ENCODE measurements at places on chromosomes 4 and X.

GRCh38 chrX:133638285-133638684 is 223.0 kb upstream of the GPC4 start:
- no peak for DNase-seq

DNA sequence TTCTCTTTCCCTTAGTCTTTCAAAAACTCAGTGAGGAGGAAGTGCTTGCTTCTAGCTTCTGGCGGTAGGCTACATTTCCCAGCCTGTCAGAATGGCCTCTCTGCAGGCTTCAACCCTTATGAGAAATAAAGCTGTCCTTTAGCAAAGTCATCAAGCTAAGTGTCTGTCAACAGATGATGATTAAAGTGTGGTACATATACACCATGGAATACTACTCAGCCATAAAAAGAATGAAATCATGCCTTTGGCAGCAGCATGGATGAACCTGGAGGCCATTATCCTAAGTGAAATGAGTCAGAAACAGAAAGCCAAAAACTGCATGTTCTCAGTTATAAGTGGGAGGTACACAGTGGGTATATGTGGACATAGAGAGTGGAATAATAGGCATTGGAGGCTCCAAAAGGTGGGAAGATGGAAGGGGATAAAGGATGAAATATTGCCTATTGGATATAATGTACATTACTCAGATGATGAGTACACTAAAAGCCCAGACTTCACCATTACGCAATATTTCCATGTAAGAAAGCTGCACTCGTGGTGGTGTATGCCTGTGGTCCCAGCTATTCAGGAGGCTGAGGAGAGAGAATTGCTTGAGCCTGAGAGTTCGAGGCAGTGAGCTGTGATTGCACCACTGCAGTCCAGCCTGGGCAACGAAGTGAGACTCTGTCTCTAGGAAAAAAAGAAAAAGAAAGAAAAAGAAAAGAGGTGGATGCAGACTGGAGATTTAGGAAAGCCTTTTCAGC is 7.9 kb downstream of the TRIM2 start:
- no peak for DNase-seq

DNA sequence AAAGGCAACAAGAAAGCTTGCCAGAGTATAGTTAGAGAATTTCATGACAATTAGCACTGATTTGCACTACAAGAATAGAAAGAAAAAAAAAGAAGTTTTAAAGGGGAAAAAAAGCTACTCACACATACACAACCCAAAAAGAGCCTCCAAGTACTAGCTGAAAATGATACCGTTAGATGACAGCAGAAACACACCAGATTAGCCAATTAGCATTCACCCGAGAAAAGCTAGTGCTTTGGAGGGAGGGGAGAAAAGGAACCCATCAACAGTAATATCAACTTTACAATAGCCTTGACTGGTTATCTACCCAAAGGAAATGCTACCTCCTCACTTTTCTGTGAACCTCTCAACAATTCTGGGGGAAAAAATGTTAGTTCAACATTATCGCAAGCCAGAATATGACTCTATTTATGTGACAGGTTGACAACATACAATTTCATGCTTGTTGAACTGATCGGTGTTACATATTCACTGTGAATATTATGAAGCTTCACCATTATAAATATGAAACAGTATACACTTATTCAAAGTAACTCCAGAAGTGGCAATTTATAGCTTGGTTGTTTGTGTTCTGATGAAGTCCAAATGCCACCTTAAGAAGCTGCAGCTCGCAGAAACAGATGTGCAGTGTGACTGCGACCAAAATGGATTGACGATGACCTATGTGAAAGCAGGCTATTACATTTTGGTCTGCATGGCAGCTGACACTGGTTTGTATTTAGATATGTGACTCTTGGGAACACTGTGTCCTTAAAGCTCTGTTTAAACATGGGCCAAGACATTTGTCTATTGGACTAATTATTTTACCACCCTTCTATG is 15.9 kb downstream of the PPARGC1A start:
- no peak for DNase-seq

DNA sequence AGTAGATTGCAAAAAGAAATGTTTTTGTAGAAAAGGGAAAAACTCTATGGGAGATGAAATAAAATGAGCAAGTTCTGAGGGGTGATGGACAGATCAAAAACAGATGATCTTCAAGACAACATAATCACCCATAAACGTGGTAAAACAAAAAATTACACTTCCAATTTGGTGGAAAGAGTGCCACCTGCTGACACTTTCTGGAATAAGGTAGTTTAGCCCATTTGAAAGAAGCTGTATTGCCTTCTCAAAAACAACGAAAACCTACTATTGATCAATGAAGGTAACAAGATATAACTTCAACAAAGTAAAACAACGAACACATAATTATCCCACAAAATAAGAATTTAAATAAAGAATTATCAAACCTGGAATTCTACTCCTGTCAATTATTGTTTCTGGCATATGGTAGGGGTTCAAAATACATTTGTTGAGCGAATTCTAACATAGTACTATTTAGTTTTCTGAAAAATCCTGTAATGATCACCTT is 2.5 kb downstream of the COQ2 start:
- peak; percentile 81 for DNase-seq

- DNase-seq: no peak
Measured at GRCh38 chr4:46980851-46981250, 12.5 kb downstream of the GABRA4 start.

DNA sequence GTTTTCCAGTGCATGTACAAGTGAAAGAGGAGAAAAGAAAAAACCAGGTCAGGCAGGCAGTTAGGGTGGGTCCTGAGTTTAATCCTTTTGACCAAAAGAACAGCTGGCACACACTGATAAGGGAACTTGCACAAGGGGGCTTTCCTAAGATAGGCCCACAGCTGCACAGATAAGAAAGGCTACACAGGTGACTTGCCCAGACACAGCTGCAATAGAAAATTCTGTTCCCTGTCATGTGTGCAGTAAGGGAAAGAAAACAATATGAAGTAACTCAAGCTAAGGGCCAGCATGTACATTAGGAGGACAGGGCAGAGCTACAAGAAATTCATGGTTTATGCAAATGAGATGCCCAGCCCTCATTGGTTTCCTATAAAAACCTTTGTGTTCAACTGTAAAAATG is 32.9 kb downstream of the LUZP4 start:
- DNase-seq: no peak

GRCh38 chrX:68686097-68686977 is 38.9 kb downstream of the STARD8 start:
- no peak for DNase-seq

DNA sequence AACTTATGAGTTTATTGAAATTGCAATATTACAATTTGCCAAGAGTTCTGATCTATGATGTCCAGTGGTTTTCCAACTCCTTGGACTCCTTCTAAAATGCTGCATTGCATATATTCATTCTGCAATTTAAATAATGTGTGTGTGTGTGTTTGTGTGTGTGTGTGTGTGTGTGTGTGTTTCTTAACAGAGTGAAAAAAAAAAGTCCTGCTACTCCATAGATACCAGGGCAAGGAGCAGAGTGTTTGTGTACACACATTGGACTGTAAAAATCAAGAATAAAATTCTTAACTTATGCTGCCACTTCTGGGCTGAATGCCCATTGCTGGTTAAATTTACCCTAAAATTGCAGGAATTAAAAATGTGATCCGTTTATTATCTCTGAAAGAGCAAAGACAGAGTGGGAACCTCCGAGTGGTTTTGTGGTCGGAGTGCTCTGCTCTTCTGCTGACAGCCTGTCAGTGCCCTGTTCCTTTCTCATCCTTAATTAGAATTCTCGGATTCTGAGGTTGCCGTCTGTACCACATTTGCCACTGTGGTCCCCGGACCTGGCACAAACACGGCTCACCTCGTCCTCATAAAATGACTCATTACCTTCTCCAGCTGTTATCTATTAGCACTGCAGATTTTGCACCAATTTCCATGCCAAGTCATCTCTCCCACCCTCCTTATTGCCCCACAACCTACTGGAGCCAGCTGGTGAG is 355.5 kb downstream of the KCNIP4 start:
- no peak for DNase-seq

DNA sequence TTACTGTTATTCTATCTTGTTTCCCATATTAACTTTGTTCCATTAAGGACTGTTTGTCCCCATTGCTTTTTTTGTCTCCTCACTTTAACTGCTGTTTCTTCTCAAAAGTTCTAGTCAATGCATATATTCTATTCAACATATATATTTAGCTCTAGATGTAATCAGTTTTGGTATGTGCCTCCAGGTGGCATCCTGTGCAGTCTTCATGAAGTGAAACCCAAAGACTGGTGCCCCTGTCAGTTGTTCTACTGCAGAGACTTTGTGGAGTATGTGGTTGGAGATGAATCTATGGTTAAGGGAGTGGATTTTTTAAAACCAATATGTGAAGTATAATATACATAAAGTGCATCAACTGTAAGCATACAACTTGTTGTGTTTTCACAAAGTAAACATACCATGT is 57.0 kb downstream of the VAMP7 start:
- DNase-seq: no peak

DNA sequence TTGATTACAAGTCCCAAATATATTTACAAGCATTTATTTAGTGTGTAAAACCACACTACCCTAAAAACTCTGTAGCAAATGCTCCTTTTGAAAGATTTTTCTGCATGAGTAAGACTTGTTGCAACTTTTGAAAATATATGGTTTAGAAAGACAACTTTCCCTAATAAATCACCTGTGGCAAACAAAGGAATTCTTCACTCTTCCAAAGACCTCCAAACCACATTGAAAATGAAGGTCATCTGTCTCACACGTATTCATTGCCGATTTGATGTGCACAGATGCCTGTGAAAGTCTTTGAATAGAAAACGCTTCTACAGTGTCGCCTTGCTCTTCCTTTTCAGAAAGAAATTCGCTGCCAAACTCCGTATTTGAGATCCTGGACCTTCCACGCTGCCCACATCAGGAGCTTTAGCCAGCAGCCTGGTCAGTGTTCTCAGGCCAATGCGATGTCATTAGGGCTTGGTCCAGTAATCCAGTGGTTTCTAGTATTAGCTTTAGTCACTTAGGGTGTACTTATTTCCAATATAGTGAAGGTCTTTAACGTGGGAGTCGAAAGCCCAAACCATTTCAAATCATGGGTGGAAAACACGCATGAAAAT is 22.2 kb downstream of the SPINK2 start:
- DNase-seq: no peak

DNA sequence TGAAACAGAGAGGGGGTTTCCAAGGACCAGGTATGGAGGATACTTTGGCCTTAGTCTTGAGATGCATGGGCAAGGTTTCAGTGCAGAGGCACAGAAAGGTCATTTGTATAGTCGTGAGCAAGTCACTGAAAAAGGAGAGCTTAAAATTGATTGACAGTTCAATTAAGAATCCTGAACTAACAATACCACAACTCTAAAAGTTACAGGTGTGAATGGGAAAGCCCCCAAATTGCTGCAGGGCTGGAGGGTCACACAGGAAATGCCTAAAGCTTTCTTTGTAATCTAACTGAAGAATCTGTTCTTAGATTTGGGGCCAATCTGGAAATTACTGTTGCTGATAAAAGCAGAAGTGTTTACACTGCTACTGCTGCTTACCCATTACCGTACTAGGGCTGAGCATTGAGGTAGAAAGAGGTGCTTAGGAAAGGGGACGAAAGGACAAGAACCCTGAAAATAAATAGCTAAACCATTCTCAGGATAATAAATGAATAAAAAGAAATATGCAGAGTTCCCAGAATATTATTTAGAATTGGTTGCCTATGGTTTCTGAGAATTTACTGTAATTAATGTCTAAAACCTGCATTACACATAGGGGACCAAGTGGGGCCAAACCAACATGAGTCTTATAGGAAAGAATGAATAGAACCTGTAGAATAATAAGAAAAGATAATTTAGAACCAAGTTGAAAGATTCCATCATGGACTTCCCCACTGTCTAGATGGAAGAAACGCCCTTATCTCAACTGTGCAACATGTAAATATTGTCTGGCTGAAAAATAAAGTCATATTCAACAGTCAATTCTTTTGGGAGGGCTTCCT is 91.9 kb upstream of the PPP1R2C start:
- no peak for DNase-seq

DNA sequence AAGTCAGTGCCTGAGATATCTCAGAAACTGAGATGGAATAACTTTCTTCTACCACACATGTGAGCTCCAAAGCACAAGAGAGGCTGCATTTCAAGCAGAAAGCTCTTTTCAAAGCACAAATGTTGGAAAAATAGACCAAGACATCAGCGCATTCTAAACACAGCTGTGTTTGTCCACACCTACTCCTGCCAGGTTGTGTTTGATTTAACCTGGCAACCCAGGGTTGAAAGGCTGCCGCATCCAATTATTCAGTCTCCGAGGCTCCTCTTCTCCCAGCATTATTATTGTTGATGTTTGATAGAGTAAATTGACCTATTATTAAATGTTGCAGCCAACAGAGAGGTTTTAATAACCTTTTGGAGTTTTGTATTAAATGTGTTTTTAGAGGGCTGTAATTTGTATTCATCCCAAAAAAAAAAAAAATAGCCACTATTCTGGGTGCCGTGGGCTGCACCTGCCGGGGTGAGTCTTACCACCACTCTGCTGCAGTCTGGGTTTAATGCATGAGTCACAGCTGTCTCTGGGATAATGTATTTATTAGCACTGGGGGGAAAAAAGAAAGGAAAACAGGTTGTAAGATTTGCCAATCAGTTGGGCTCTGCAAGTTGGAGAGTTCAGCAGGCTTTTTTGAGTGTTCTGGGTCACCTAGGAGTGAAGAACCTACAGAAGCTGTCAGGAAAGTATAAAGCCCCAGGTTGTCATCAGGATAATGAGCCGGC is 105.2 kb upstream of the NOCT start:
- DNase-seq: no peak

- DNase-seq: no peak
Measured at GRCh38 chrX:23745786-23746185, 2.7 kb upstream of the ACOT9 start.

GRCh38 chr4:35125995-35126712 is 1118.2 kb downstream of the ARAP2 start:
- DNase-seq: no peak

DNA sequence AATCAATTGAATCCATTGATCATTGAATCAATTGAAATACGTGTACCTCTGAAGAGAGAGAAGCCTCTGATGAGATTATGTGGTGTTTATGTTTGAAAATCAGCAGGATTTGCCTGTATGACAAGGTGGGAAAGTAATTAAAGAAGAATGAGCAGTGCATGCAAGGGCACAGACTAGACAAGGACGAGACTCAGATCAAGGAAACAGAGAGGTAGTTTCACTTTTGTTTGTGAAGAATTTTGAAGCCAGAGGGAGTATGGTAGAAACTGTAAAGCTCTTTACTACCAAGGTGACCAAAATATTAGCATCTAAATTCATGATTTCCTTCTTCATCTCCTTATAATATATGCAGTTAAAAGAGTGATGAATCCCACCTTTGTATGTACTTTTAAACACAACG is 1830.0 kb upstream of the IGFBP7 start:
- DNase-seq: no peak
